ENCODE measurements at places on chromosomes 6 and 20. TPM values are rescaled to one million over a fixed set of nuclear protein-coding genes. Genes with fewer than 3 reads are reported as not detected.

DNA sequence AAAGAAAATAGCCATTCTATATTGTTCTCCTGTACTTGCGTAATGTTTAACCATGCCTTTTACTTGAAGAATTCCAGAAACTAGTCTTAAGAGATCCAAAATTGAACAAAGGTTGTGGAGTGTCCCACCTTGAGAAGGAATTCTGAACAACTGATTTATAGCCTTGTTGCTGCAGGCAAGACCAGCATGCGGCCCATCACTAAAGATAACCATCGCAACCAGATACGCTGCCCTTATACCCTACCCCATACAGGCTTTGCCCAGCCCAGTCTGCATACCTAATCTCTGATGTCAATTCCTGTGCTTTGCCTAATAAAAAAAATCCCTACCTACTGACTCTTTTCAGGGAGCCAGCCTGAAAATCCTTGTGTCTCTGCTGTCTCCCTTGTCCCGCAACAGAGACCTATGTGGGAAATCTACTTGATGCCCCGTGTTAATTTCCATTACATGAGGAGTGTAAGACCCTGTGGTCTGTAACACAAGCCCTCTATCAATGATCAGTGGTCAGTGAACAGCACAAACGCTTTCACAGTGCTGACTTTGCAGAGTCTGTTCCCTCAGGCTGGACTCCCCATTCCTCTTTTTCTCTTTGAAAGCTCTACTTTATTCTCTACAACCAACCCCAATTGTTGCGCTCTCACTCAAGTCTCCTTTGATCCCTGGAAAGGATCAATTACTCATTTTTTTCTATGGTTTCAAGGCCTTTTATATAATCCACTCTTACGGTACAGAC is 125.7 kb upstream of the BTBD3 start:
- no peaks in the 10 kb centered on the region for H3K36me3 ChIP-seq
- no peak overlapping the region for H3K27ac ChIP-seq
- H3K4me3 ChIP-seq: no peak overlapping the region
- no peaks in the 10 kb centered on the region for H3K4me1 ChIP-seq
- H3K27me3 ChIP-seq: no peaks in the 10 kb centered on the region
- DNase-seq: no peak

GRCh38 chr6:33694401-33694931 is 17.0 kb downstream of the UQCC2 start:
- H3K27ac ChIP-seq: peak overlapping the region; percentile 82
- peaks cover 57% of the 10 kb centered on the region for H3K4me1 ChIP-seq
- H3K4me3 ChIP-seq: no peak overlapping the region
- no peaks in the 10 kb centered on the region for H3K36me3 ChIP-seq
- no peak for DNase-seq
- no peaks in the 10 kb centered on the region for H3K27me3 ChIP-seq

Gene CFAP61
- total RNA-seq: 17.1 TPM

DNA sequence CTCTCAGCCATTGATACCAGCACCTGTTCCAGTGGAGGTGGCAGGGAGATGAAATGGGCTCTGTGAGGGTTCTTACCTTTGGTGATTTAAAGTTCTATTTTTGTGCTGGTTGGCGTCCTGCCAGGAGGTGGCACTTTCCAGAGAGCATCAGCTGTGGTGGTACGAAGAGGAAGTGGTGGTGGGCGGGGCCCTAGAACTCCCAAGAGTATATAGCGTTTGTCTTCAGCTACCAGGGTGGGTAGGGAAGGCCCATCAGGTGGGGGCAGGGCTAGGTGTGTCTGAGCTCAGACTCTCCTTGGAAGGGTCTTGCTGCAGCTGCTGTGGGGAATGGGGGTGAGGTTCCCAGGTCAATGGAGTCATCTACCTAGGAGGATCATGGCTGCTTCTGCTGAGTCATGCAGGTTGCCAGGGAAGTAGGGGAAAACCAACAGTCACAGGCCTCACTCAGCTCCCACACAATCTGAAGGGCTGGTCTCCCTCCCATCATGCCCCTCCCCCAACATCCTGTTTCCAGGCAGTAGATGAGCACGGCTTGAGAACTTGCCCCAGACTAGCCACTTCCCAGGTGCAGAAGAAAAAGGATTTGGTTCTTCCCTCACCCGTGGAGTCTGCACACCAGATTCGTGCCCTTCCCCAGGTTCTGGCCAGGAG is 46.6 kb downstream of the MOXD1 start:
- H3K36me3 ChIP-seq: no peaks in the 10 kb centered on the region
- H3K27me3 ChIP-seq: no peaks in the 10 kb centered on the region
- H3K27ac ChIP-seq: no peak overlapping the region
- no peak overlapping the region for H3K4me3 ChIP-seq
- no peaks in the 10 kb centered on the region for H3K4me1 ChIP-seq

DNA sequence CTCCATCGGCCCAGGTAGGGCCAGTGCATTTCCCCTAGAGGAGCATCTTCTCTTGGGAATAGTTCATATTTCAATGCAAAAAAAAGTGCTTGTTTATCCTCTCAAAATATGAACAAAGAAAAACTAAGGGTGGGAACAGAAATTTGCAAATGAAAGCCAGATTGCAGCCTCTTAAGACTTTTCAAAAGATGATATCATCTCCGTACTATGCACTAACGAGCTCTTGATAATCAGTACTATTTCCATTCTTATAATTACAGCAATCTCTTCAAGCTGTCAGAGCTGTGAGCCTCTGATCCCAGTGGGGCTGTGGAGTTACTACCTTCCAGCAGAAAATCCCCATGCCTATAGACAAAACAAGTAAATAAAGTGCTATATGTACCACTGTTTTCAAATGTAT is 77.1 kb downstream of the SOD2 start:
- no peak for DNase-seq
- H3K27ac ChIP-seq: no peak overlapping the region
- H3K4me1 ChIP-seq: no peaks in the 10 kb centered on the region
- H3K36me3 ChIP-seq: peaks cover 50% of the 10 kb centered on the region
- H3K27me3 ChIP-seq: no peaks in the 10 kb centered on the region

DNA sequence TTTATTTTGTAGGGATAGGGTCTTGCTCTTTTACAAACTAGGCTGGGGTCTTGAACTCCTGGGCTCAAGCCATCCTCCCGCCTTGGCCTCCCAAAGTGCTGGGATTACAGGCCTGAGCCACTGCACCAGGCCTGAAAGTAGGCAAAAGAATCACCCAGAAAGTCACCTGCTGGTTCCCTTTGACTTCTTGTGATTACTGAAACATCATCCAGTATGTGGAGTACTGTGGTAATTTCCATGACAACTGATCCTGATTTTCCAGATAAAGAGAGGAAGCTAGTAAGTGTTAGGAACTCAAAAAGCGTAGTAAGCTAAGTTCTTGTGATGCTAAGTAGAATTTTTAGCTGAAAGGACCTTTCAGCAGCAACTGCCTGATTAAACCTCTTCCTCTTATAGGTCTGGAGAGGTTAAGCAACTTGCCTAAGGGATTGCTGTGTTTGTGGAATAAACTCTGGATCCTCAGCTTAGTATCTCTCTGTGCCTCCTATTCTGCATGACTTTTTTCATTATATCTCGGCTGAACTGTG is 16.8 kb downstream of the RALY start:
- no peaks in the 10 kb centered on the region for H3K36me3 ChIP-seq
- peaks cover 42% of the 10 kb centered on the region for H3K4me1 ChIP-seq
- no peak for DNase-seq
- no peak overlapping the region for H3K4me3 ChIP-seq

- no peaks in the 10 kb centered on the region for H3K27me3 ChIP-seq
- no peak overlapping the region for H3K4me3 ChIP-seq
- H3K4me1 ChIP-seq: peaks cover 37% of the 10 kb centered on the region
- no peak for DNase-seq
- H3K27ac ChIP-seq: peak overlapping the region; percentile 58
Observed at GRCh38 chr20:16486532-16486931, 86.7 kb downstream of the KIF16B start.

DNA sequence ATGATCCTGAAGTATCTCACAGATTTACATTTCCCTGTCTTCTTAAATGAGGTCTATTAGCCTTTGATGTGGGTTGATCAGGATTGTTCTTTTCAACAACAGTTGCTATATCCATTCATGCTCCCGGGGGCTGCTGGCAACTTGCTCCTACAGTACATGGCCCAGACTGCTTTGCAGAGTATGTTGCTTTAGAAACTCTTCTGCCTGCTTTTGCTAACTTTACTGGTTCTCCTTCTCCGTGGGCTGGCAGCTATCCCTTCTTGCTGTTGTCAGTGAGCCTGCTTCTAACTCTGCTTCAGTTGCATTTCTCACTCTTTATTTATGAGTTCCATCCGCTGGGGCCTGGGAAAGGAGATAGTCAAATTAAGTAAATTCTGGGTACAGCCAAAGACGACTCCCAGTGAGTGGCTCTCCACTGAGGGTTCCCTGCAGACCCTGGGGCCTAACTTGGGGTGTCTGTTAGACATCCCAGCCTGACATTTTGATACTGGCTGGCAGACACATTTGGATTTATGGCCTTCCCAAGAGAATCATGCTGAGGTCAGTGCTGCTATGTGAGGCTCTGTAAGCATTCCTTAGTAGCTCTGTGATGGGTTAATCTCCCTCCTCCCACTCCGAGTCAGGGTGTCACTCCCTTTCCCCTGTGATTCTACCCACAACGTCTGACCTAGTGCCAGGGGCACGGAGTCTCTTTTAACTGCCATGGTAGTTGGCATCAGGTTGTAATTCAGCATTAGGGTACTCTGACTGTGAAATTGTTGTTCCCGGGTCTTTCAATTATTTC is 73.6 kb downstream of the SLX4IP start:
- H3K27me3 ChIP-seq: no peaks in the 10 kb centered on the region
- peak overlapping the region; percentile 28 for H3K27ac ChIP-seq

Gene CALHM6
- 2.3 TPM for total RNA-seq

GRCh38 chr6:70651326-70651905 is 16.3 kb upstream of the SMAP1 start:
- no peaks in the 10 kb centered on the region for H3K4me1 ChIP-seq
- H3K27ac ChIP-seq: no peak overlapping the region
- DNase-seq: no peak
- no peaks in the 10 kb centered on the region for H3K27me3 ChIP-seq
- H3K4me3 ChIP-seq: no peak overlapping the region

Gene ABHD16B
- not detected for total RNA-seq

Gene OR2B6
- total RNA-seq: not detected

DNA sequence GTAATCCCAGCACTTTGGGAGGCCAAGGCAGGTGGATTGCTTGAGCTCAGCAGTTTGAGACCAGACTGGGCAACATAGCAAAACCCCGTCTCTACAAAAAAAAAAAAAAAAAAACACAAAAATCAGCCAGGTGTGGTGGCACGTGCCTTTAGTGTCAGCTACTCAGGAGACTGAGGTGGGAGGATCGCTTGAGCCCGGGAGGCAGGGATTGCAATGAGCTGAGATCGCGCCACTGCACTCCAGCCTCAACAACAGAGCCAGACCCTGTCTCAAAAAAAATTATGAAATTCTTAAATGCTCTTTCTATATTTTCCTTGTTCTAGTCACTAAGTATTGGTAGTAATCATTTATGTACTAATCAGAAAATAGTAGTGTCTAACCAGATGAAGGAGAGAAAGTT is 30.6 kb downstream of the SYTL3 start:
- DNase-seq: no peak
- no peaks in the 10 kb centered on the region for H3K27me3 ChIP-seq
- no peaks in the 10 kb centered on the region for H3K36me3 ChIP-seq
- H3K4me3 ChIP-seq: no peak overlapping the region
- no peak overlapping the region for H3K27ac ChIP-seq

GRCh38 chr20:50001784-50002311 is 19.1 kb downstream of the SNAI1 start:
- no peak overlapping the region for H3K27ac ChIP-seq
- H3K27me3 ChIP-seq: no peaks in the 10 kb centered on the region
- DNase-seq: no peak
- no peaks in the 10 kb centered on the region for H3K36me3 ChIP-seq
- peaks cover 12% of the 10 kb centered on the region for H3K4me1 ChIP-seq

- peaks cover under 1% of the 10 kb centered on the region for H3K27me3 ChIP-seq
- no peaks in the 10 kb centered on the region for H3K36me3 ChIP-seq
- H3K4me1 ChIP-seq: no peaks in the 10 kb centered on the region
- H3K27ac ChIP-seq: no peak overlapping the region
- no peak overlapping the region for H3K4me3 ChIP-seq
Observed at GRCh38 chr20:62748311-62748710, 39.7 kb downstream of the NTSR1 start.
